ENCODE measurements at places on chromosomes 11 and 22. TPM values are rescaled to one million over a fixed set of nuclear protein-coding genes. Genes with fewer than 3 reads are reported as not detected.

GRCh38 chr22:22770280-22770871 is 117.2 kb upstream of the IGLL5 start:
- peak; percentile 69 for DNase-seq

DNA sequence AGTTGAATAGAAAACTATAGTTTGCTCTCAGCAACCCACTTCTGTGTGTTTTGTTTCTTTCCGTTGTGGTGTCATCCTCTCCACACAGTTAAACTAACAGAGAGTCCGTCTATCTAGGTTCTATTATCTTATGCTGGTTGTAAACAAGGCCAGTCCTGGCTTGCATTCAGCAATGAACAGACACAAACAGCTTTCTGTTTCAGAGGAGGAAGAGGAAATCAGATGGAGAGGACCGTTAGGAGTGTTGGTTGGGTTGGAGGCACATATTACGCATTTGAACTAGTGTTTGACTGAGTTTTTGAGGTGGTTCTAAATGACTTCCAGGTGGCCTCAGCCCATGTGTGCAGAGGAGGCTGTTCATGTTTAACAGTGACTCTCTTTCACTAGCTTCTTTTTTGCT is 129.5 kb upstream of the SORL1-AS1 start:
- DNase-seq: no peak

DNA sequence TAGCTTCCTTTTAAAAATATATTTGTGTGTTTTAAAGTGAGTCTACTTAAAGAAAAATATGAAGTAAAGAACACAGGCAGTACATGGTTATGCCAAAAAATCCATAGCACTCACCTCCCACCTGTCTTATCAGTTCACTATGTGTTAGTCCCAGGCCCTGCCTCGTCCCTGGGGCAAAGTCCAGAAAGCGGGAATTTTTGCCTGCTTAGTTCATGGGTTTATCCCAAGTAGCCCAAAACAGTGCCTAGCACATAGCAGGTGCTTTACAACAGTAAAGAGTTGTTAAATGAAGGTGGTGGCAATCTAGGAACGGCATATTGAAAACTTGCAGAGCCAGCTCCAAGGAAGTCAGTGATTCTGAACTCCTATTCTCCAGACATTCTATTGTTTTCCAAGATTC is 154.0 kb downstream of the MN1 start:
- DNase-seq: no peak

DNA sequence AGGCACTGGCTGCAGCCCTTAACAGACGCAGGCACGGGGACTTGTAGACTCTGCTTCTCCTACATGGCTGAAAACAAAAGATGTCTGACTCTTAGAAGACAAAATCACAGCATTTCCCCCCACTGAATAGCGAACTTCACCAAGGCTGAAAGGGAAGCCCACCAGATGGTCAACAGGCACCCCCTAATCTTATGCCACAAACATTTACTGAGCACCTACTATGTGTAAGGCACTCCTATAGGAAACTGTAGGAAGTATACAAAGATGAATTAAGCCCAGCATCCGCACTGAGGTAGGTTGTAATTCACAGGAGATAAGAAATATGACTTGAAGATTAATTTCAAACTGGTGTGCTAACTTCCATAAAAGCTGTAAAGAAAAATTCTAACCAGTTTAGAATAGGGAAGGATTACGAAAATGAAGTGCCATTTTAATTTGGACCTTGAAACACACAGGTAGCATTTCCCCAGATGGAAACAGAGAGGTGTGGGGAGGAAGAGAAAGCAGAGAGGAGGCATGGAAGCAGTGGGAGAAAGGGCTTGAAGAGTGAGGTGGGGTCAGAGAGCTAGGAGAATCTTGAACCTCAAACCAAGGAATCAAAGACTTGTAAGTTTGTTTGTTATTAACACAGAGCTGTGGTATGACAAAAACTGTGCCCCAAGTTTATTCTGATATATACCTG is 38.1 kb downstream of the NUMA1 start:
- no peak for DNase-seq

GRCh38 chr11:75534259-75535069 is 8.7 kb upstream of the GDPD5 start:
- no peak for DNase-seq

GRCh38 chr22:23912293-23912903 is 18.2 kb downstream of the MIF start:
- DNase-seq: no peak

DNA sequence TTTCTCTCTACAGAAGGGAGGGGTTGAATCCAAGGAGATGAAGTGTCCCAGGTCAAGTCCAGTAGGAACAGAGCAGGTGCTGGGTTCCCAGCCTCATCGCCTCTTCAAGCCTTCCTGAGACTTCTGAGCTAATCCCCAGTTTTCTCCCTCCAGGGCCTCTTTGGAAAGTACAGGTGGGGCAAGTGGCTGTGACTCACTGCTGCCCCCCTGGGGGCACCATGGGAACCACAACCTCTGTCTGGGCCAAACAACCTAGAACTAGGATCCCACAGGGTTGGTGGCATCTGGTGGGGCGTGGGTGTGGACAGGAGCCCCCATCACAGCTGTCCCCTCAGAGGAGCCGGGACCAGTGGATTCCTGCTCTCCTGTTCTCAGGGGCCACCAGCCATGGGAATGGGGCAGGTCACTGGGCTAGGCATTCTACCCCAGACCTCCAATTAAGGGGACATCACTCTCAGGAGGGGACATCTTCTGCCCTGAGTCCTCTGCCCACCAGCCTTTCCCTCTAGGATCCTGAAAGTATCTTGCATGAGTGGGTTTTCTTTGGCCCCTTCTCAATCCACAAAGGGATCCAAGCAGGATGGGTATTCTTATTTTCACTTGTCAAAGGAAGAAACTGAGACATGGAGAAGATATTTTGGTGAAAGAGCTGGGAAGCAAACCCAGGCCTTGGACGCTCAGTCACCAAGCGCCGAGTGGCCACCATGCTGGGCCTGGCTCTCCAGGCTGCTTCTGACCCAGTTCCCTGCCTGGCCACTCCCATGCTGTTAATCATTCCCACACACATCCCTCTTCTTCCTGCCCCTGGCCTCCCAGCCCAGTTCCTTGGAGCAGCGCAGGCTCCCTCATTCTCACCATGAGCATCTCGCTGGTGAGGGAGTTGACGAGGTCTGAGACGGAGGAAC is 23.8 kb downstream of the LRRC10B start:
- peak; percentile 67 for DNase-seq

DNA sequence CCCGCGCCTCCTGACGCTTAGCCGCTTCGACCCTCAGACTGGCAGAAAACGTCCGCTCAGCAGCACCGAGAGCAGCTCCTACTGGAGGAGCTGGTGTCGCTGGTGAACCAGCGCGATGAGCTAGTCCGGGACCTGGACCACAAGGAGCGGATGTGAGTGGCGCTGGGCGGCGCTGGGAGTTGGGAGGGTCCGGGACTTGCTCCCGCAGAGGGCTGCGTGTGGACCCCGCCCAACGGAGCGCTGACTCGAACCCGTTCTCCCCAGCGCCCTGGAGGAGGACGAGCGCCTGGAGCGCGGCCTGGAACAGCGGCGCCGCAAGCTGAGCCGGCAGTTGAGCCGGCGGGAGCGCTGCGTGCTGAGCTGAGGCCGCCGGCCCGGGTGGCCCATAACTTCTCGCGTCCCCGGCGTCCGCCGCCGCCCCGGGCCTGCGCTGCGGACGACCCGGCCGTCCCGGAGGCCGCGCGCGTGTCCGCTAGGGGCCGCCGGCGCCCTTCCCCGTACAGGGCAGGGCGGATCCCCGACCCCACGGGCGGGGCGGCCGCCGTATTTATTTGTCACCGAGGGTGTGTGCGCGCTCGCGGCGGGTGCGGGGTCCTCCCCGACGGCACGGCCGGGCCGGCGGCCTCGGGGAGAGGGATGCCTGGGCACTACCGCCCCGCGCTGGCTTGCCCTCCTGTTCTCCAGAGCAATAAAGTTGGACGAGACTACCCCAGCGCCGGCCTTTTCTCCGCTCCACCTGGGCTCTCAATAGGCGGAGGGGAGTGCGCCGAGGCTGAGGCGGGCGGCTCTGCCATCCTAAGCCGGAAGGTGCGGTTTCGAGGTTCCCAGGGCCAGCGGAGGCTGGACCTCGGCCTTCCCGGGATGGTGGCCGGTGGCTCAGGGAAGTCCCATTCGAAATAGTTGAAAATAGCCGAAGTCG is 3.4 kb downstream of the KCNK7 start:
- DNase-seq: no peak

- DNase-seq: no peak
Observed at GRCh38 chr22:43000441-43001175, 14.3 kb downstream of the PACSIN2 start.

GRCh38 chr22:20223421-20224255 is 44.5 kb downstream of the RTN4R start:
- DNase-seq: no peak

GRCh38 chr22:41989246-41989645 is 9.3 kb upstream of the WBP2NL start:
- DNase-seq: no peak

- DNase-seq: no peak
Observed at GRCh38 chr11:130865774-130866114, 50.5 kb downstream of the SNX19 start.

DNA sequence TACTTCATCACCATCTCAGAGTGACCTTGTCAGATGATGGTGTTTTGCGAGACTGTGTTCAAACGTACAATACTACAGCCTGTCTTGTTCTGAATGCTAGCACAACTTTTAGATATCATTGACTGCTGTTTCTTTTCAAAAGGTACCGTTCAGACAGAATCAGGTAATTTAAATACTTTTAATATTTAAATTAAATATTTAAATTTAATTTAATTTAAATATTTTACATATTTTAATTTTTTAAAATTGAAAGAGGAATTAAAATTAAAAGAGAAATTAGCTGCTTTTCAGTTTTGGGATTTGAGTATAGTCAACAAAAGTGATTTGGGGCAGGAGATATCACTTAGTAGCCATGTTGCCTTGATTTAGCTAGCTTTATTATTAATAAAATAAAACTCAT is 642.1 kb upstream of the CCDC179 start:
- DNase-seq: no peak

DNA sequence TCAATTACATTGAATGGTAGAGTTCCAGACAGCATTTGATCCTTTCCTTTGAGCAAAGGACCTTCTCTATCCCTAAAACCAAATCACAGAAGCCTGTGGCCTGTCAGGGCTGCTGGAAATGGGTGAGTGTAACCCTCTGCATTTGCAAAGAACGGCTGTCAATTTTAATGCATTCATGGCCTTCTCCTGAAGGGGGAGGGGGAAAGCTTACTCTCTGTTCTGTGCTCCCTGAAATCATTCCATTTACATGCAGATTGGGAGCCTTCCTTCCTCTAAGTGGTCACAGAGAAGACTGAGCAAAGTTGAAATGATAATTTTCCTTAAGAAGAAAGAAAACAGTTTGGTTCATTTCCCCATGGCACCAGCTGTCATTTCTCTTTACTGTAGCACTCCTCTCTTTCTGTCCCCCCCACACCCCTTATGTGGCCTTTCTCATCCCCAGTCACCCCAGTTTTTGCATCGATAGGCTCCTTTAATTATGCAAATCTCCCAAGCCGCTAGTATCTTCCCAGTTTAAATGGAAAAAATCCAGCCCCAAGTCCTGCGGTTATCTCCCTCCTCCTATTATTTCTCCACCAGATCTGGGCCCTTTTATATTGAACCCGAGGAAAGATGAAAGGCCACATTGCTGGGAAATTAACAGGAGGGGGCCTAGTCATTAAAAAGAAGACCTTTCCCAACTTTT is 109.4 kb upstream of the KIRREL3 start:
- no peak for DNase-seq

- DNase-seq: no peak
Observed at GRCh38 chr11:124861670-124862069, 3.6 kb upstream of the ROBO3 start.

DNA sequence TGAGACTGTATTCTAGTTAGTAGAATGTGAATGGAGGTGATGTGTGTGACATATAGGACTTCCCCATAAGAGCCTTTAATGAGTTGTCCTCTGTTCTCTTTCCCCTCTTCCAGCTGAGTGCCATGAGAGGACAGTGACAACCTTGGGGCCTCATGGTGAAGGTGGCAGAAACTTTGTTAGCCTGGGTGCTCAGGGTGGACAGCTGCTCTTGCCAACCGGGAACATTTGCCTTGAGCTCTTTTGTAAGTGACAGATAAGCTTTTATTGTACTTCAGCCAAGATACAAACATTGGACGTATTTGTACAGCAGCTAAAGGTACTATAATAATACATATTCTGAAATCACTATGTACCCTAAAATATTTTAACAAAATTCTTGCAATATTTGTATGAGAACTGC is 33.0 kb upstream of the PLET1 start:
- no peak for DNase-seq

DNA sequence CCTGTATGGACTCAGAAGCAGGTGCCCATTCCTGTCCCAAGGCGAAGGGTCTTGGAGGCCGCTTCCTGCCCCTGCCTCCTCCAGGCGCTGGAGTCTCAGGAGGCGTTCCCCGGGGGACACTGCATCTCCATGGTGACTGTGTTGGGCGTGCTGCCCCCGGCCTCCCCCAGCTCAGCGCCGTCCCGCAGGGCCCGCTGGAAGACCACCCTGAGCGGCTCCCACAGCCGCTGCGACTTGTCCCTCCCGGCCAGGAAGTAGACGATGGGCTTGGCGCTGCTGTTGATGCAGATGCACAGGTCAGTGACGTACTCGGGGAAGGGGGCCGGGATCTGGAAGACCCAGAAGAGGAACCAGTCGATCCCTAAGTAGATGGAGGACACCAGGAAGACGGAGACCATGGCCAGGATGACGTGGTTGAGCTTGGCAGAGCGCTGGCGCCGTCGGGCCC is 7.8 kb downstream of the MRGPRF start:
- no peak for DNase-seq

DNA sequence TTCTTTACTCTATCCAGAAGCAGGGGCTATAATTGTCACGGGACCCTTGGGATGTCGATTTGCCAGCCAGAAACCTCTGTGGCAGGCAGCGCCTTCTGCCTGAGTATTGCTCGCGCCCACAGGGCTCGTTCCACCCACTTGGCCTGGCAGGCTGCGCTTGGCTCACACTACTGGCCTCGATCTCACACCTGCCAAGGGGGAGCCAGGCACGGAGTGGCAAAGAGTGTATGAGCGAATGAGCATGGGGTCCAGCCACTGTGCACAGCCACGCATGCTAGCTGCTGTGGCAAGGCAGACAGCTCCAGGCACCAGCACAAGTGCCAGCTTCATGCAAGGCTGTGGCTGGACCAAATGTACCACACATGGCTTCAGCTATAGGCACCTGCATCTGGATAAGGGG is 599.8 kb downstream of the DLG2 start:
- DNase-seq: no peak

GRCh38 chr11:123573286-123573685 is 81.1 kb downstream of the SCN3B start:
- no peak for DNase-seq

PLAAT3 gene
- 3.6 TPM for total RNA-seq

KRTAP5-7 gene
- not detected for total RNA-seq

CARD10 gene
- total RNA-seq: 22.7 TPM

FAM111B gene
- 1.6 TPM for total RNA-seq

CASP5 gene
- not detected for total RNA-seq

CNGA4 gene
- not detected for total RNA-seq
